Kidney glomerular epithelial cell (primary cell): ENCODE measurements at places on chromosomes 5 and 9.

- DNase-seq = peak; percentile 62
These were observed 337.7 kb upstream of the PANK3 start for GRCh38 chr5:168916852-168917251.

- DNase-seq = no peak
These were observed 165.0 kb upstream of the GLRA1 start for GRCh38 chr5:152089644-152090043.

DNA sequence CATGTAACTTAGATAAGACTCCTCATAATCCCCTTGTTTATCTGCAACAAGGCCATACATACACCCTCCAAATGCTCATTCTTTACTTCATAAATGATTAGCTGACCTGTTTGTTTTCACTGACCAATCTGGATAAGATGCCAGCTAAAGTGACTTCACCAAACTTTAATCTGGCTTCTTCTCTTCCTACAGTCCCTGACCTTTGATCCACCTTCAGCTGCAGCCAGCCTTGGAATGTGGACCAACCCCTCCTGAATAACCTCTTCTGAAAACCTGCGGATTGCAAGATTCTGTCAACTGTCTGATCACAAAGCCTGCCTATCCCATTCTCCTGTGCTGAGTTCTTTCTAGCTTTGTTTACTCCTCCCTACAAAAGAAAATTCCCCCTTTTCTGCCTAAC is 476.8 kb downstream of the LRRC70 start:
- peak; percentile 11 for DNase-seq

DNA sequence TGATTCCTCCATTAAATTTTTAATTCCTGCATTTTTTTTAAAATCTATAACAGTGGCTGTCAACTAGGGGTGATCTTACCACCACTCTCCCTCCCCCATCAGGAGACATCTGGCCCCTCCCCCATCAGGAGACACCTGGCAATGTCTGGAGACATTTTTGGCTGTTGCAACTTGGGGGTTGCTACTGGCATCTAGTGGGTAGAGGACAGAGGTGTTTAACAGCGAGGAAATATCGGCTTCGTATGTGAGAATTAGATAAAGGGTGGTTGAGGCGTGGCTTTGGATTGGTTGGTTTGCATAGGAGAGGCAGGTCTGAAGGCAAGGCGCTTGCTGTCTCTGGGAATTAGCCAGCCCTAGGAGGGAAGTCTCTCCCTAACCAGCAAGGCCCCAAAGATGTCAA is 10.5 kb downstream of the CDHR2 start:
- DNase-seq = no peak

DNA sequence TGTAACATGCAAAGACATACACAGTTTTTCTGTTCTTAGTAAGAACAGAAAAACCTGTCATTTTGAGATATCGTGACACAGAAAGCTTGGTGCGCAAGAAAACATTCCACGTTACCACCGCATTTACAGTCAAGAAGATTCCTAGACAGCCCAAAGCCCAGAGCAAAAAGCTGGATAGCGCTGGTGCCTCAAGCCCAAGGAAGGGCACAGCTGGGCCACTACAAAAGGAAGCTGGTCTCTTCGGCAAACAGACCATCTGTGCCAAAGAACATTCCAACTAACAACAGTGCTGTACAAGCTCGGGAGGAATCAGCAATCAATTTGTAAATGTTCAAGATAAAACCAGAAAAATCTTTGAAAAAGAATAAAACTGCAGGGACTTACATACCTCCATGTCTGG is 31.0 kb downstream of the PSMB7 start:
- no peak for DNase-seq

- DNase-seq = no peak
These were observed 549.9 kb downstream of the ANXA1 start for GRCh38 chr9:73701415-73702057.

- DNase-seq = no peak
These were observed 4.4 kb downstream of the SLC25A25 start for GRCh38 chr9:128072144-128073021.

DNA sequence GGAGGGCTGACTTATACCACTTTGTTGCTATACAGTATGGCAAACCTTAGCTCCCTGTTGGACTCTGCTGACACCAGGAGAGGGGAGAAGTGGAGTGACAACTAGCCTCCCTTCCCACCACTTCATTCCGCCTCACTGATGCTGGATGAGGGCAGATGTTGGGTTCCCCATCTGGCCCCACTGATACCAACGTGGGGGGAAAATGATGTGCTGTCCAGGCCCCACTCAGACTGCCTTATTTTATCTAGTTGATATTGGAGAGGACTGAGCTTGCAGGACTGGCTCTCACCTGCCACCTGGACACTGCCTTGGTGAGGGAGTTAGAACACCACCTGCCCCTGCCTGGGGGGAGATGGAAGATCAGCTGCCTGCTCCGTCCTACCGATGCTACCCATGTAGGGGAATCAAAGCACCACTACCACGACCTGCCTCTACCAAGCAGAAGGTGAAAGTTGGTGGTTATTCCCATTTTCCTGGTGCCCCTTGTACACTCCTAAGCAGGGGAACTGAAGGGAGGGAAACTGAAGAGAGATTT is 292.1 kb downstream of the GADD45G start:
- no peak for DNase-seq

DNA sequence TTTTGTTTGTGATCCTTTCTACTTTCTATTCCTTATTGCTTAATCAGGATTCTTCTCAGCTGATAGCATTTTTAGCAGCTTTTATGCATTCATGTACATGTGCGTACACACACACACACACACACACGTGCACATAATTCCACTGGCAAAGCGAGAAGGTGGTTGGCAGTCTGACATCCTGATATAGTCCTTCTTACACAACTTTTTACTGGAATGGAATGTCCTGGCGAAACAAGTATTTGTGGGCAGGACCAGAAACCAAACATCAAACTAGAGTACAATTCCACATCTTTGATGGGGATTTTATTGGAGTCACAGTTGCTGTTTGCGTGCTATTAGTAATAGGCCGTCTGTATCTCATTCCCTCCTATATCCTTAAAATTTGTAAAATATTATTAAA is 356.5 kb downstream of the CCDC171 start:
- no peak for DNase-seq

- DNase-seq = no peak
These were observed 77.3 kb downstream of the NNT start for GRCh38 chr5:43680286-43680685.

- peak; percentile 41 for DNase-seq
These were observed 688 bp downstream of the CNTLN start for GRCh38 chr9:17135295-17136160.

- peak; percentile 13 for DNase-seq
These were observed 49.6 kb upstream of the KIF2A start for GRCh38 chr5:62256161-62257019.

GRCh38 chr9:98778251-98778650 is 18.1 kb downstream of the ANKS6 start:
- no peak for DNase-seq

GRCh38 chr9:14692470-14693250 is 572 bp downstream of the ZDHHC21 start:
- no peak for DNase-seq

DNA sequence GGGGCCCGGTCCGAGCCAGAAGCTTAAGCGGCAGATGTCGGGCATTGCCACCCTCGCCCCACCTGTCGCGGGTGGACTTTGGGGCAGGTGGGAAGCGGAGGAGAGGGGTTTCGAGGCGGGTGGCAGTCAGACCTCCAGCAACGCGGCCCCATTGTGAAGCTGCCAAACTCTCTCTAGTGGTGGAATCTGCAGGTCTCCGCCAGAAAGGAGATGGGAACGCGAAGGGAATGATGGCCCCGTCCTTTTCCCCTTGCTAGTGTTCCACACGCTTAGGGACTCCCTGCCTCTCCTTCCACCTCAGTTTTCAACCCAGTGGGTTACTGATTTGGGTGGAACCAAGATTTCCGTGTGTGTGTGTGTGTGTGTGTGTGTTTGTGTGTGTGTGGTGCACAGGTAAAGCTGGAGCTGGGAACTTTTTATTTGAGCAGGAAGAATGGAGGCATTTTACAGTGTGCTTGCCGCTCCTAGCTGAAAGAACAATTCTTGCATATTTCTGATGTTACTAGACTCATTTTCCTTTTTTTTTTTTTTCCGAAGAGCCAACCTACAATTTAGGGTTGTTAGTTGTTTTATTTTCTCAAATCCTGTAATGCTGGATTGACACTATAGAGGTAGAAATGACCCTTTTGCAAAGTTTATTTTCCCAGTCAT is 1.3 kb downstream of the MACIR start:
- DNase-seq = no peak
